ENCODE measurements at places on chromosomes 1 and 21.

- no peak for DNase-seq
Observed at GRCh38 chr1:157269656-157270375, 131.6 kb upstream of the ETV3 start.

DNA sequence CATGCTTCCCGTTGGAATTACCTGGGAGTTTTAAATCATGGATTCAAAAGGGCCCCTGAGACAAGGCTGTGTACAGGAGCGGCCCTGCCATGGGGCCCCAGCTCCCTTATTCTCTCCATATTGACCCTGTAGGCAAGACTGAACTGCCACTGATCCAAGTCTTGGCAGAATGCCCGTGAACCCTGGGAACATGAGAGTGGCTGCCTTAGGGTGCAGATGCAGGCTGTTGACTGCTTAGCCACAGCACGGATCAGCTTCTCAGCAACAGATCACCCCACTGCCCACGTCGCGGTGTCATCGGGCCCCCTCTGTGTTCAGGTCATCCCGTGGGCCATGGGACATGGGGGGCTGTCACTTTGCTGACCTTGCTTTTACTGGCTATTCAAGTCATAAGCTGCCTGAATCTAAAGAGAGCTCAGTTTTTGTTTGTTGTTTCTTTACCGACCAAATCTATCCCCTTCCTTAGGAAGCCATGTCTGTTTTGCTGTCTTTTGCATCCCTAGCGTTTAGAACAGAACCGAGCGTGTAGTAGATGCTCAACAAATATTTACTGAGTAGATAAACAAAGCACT, 83.4 kb downstream of the MATN1 start:
- DNase-seq = no peak

DNA sequence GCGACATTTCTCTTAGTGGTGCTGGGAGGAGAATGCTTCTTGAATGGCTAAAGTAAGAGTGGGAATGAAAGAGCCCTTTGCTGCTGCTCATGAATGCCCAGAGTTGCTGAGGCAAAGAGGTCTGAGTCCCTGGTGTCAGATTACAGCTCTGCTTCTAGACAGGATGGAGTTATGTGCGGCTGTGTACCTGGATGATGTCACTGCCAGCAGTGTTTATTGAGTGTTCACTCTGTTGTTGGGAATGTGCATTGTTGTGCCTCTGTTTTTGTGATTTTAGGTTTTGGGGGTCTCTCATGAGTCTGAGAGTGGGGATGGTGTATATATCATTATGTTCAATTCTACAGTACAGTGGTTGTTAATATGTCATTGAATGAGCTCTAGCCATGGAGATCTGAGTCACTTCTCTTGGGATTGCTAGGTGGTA, 2.7 kb downstream of the CDC14A start:
- DNase-seq = no peak

GRCh38 chr1:218351391-218352074, 6.4 kb downstream of the TGFB2 start:
- no peak for DNase-seq

DNA sequence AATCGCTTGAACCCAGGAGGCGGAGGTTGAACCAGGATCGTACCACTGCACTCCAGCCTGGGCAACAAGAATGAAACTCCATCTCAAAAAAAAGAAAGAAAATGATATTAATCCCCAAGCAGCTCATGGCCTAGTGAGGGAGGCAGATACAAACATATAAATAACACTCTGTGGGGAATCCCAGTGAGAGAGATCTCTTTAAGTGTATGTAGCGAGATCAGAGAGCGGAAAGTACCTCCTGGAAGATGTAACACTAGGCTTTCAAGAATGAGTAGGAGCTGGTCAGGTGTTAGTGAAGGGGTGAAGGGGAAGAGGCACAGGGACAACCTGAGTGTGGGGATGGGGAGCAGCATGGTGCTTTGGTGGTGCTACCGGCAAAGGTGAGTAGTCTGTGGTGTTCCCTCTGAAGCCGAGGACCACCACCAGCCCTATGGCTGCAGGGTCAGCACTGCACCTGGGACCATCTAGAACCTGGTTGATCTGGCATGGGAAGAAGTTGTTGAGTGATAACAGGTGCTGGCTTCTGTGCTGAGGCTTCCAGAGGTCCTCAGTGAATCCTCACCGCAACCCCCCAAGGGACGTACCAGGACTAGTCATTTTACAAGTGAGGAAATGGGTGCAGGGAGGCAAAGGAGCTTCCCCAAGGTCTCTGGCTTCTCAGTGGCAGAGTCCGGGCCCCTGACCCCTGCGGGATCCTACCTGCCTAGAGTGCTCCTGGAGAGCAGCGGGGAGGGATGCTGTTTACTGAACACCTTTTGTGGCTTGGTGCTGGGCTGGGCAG, 367.6 kb upstream of the VAMP3 start:
- DNase-seq = no peak

DNA sequence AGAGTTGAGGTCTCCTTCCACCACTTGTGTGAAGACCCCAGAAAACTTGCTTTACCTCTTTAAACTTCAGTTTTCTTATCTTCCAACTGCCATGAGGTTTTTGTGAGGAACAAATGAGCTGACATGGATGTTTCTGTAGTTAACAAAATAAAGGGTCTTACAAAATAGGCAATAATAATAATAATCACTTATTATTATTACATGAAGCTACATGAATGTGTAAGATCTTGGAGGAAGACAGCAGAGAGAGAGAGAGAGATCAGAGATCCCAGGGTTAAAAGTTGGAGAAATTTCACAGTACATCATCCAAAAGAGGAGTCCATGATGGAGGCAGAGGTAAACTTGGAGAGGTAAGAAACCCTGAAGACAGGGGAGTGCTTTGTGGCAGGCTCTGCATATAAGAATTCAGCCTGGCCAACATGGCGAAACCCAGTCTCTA, 10.7 kb downstream of the RCC1 start:
- DNase-seq = no peak

GRCh38 chr1:109516872-109517271, 7.3 kb upstream of the AMIGO1 start:
- no peak for DNase-seq
